ENCODE measurements at places on chromosomes 6 and 20. TPM values are rescaled to one million over a fixed set of nuclear protein-coding genes. Genes with fewer than 3 reads are reported as not detected.

TRAPPC3L gene
- not detected for total RNA-seq

RCAN2 gene
- total RNA-seq = not detected

HLA-DQA2 gene
- not detected for total RNA-seq

GRCh38 chr6:106122938-106123656 is 37.0 kb downstream of the PRDM1 start:
- peaks cover 21% of the 10 kb centered on the region for H3K4me1 ChIP-seq
- H3K36me3 ChIP-seq = no peaks in the 10 kb centered on the region
- no peak overlapping the region for H3K27ac ChIP-seq
- DNase-seq = no peak
- H3K4me3 ChIP-seq = no peak overlapping the region

GRCh38 chr6:75600768-75601167 is 912 bp upstream of the SENP6 start:
- H3K4me3 ChIP-seq = peak overlapping the region; percentile 90
- peaks cover 11% of the 10 kb centered on the region for H3K4me1 ChIP-seq
- no peaks in the 10 kb centered on the region for H3K27me3 ChIP-seq
- no peak for DNase-seq
- H3K36me3 ChIP-seq = peaks cover 3% of the 10 kb centered on the region

DNA sequence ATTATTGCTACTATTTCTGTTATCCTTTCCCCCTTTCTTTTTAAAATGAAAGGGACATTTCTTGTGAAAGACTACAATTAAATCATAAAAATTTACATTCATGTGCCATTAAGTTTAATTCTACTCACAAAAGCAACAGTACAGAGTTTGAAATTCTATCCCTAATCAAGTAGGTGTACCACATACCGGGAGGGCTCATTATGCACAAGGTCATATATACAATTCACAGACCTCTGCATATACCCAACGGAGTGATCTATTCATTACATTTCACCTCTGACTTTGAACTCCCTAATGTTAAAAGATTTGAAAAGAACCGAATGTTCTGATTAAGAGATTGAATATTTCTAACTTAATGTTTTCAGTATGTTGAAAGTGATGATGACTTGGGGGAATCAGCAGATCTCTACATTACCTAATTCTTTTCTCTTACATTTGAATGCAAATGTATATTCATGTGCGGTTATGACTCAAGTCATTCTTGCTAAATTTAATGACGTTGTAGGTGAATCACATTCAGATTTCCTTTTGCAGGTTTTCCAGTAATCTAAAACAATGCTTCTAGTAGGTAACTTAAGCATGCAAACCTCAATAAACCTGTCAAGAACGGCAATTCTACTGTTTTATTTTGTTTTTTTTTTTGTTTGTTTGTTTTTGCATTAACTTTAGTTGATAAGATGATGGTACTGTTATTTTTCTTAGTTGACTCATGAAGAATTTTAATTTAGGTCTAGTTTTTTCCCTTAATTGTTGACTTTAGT is 7.3 kb downstream of the EYA4 start:
- no peaks in the 10 kb centered on the region for H3K27me3 ChIP-seq
- peaks cover 58% of the 10 kb centered on the region for H3K4me1 ChIP-seq
- peak overlapping the region; percentile 96 for H3K27ac ChIP-seq
- H3K36me3 ChIP-seq = no peaks in the 10 kb centered on the region
- 0 out of 2 replicates have a peak overlapping the region, but pooled peaks have one; percentile 25 for H3K4me3 ChIP-seq

GRCh38 chr20:35151736-35152135 is 4.6 kb upstream of the EDEM2 start:
- H3K36me3 ChIP-seq = no peaks in the 10 kb centered on the region
- H3K4me3 ChIP-seq = no peak overlapping the region
- no peaks in the 10 kb centered on the region for H3K27me3 ChIP-seq
- no peak overlapping the region for H3K27ac ChIP-seq

- H3K4me1 ChIP-seq = no peaks in the 10 kb centered on the region
- DNase-seq = no peak
Observed at GRCh38 chr6:53378208-53378607, 29.5 kb upstream of the ELOVL5 start.

DNA sequence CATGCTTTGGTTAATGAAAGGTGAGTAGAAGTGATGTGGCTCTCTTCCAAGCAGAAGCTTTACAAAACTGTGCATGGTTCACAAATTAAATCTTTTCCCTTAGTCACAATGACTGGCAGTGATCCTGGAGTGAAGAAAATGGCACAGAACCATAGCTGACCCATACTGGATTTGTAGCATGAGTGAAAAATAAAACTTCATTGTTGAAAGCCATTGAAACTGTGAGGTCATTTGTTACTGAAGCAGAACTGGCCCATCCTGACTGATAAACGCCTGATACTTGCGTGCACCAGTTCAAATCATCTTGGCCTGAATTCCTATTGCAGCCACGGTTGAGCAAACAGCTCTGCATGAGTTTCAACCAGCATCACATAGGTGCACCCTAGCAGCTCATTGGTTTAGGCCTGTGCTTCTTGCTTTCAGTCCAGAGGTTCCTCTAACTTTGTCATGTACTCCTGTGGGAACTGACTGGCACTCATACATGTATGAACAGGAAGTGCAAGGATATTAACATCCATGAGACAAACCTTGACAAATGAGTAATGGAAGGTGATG is 40.5 kb downstream of the SAMD5 start:
- no peaks in the 10 kb centered on the region for H3K4me1 ChIP-seq
- no peak for DNase-seq
- no peak overlapping the region for H3K27ac ChIP-seq
- H3K27me3 ChIP-seq = no peaks in the 10 kb centered on the region
- no peak overlapping the region for H3K4me3 ChIP-seq
- H3K36me3 ChIP-seq = no peaks in the 10 kb centered on the region

GRCh38 chr6:145151624-145152023 is 583.7 kb downstream of the EPM2A start:
- peak; percentile 47 for DNase-seq
- no peak overlapping the region for H3K27ac ChIP-seq
- no peaks in the 10 kb centered on the region for H3K27me3 ChIP-seq
- peaks cover 45% of the 10 kb centered on the region for H3K4me1 ChIP-seq
- no peak overlapping the region for H3K4me3 ChIP-seq
- H3K36me3 ChIP-seq = no peaks in the 10 kb centered on the region
